NCI-H2107 (cell line): ENCODE measurements at places on chromosomes 12 and 14.

- DNase-seq: no peak
Measured at GRCh38 chr12:52295663-52296062, 4.3 kb upstream of the KRT81 start.

- DNase-seq: no peak
Measured at GRCh38 chr12:123595729-123596128, 6.2 kb upstream of the DDX55 start.

- no peak for DNase-seq
Measured at GRCh38 chr14:25832585-25832984, 765.2 kb downstream of the NOVA1 start.

DNA sequence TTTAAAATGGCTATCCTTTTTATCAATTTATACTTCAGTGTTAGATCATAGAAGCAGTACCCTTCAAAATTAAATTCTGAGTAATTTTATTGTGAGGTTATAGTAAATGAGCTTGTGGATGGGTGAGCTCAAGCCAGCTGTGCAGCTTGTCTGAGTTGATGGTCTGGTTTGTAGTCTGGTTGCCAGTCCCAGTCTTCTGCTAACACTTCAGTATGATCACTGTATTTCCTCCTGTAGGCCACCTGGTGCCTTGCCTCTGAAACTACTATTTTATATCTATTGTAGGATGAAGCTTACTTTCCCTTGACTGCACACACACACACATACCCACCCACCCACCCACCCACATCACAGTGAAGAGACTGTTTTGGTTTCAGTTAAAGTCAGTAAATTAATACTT, 496.4 kb downstream of the PCNX1 start:
- no peak for DNase-seq

- DNase-seq: no peak
Measured at GRCh38 chr14:90807060-90807459, 9.2 kb downstream of the TTC7B start.

- DNase-seq: no peak
Measured at GRCh38 chr12:92747151-92747550, 44.4 kb downstream of the PLEKHG7 start.

DNA sequence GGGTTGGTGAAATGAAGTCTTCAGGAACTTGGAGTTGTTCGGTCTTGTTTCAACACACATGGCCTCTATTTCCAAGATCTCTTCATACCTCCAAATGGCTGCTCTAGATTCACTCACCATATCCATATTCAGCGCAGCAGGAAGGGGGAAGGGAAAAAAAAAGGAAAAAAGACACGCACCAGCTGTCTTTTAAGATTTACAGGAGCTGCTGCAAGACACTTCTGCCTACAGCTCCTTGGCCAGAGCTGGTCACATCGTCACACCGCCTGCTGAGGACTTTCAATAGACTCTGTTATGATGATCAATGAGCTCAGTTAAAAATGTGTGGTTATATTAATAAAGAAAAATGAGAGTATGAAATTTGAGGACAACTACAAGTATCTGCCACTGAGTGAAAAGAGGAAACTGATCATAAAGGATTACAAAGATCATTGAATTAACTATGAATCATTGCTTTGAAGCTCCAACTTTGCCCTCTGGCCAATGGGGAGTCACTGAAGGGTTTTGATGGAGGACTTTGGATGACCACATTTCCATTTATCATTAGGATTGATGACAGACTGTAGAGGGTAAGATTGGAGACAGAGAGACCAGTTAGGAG, 182.1 kb upstream of the HMGA2 start:
- DNase-seq: no peak

- DNase-seq: no peak
Measured at GRCh38 chr12:124311292-124312109, 16.6 kb downstream of the RFLNA start.

DNA sequence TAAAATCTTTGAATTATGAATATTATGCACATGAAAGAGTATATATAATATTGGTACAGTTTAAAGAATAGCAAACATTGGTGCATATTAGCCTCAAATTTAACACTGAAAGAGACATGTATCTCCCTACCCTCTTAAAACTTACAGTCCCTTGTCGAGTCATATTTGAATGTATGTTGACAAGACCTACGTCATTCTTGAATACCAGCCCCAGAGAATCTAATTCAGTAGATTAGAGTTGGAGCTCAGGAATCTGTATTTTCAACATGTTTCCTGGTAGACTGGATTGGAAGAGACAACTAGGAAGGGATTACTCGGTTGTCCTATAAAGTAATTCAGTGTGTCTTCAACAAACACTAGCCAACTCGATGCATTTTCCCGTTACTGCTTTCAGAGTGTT, 104.8 kb downstream of the PDE3A start:
- DNase-seq: no peak

DNA sequence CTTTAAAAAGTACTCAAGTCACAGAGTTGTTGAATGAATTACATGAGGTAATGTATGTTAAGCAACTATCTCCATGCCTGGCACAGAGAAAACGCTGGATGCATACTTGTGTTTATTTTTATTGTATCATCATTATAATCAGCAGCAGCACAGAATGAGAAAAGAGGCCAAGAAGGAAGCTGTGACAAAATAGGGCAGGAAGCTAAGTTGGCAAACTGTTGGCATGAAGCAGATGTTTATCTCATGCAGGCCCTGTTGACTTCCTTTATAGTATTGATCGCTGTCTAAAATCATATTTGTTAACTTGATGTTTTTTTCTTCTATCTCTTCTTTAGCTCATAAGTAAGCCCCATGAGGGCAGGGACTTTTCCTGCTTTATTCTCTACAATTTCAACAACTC, 466.6 kb downstream of the TRHDE start:
- no peak for DNase-seq

- no peak for DNase-seq
Measured at GRCh38 chr12:92111256-92111655, 34.4 kb downstream of the BTG1 start.

DNA sequence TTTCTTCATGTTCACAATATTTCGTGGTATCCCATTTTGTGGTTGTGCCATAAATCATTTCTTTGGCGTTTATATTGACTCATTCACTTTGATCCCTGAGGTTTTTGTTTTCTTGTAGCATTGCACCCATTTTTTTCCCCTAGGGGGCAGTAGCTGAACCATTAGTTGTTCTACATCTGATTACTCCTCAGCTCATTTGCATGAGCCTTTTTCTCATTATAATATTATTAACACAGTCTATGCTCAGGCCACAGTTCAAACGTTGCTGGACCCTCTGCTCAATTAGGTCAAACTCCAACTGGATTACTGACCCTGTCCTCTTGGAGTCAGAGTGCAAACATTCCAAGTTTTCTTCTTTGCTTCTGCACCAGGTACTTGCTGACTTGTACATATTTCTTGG, 475.4 kb upstream of the SEL1L start:
- DNase-seq: no peak

GRCh38 chr12:98743362-98743953, 98.4 kb downstream of the APAF1 start:
- no peak for DNase-seq

GRCh38 chr12:7719946-7720730, 8.9 kb downstream of the DPPA3 start:
- DNase-seq: no peak

DNA sequence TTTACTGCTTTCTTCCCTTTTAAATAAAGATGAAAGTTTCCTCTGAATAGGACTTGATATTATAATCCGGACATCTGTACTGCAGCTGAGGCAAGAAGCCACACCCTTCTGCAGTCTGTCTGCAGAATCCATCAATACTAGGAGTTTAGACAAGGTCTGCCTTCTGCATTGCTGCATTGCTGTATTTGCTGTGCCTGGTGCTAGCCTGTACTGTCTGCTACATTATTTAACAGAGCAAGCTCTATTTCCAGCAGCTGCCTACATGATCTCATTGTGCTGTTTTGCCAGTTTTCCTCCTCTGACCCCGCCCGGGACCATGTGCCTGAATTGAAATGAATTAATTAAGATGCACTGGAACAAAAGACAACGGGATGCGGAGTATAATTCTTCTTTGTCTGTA, 1.7 kb downstream of the TUBA1A start:
- DNase-seq: no peak

- no peak for DNase-seq
Measured at GRCh38 chr14:103000291-103000921, 56.9 kb downstream of the CDC42BPB start.

DNA sequence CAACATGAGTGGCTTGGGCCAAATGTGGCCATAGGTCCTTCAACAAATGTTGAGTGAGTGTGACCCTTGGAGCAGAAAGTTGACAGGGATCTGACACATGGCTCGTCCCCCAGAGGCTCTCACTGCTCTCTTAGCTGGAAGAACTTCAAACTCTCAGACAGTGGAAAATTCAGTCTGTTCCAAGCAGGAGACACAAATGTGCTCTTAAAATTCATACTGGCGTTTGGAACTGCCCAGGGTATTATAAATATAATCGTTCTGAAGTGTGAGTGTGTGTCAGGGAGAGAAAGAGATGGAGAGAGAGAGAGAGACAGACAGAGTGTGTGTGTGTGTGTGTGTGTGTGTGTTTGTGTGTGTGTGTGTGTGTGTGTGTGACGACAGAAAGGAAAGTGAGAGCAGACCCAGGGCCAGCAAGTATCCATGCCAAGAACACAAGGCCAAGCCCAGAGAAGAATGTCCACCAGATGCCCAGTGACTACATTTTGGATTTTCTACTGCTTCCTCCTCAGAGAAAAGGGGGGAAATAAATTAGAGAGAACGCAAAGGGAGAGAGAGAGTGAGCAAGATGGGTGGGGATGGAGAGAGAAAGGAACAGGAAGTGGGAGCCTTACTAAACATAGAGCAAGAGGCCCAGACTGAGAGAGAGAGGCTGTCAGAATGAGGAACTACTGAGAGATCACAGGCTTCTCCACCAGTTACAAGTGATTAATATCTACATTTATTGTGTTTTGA, 193.6 kb upstream of the NUDT4 start:
- no peak for DNase-seq

DNA sequence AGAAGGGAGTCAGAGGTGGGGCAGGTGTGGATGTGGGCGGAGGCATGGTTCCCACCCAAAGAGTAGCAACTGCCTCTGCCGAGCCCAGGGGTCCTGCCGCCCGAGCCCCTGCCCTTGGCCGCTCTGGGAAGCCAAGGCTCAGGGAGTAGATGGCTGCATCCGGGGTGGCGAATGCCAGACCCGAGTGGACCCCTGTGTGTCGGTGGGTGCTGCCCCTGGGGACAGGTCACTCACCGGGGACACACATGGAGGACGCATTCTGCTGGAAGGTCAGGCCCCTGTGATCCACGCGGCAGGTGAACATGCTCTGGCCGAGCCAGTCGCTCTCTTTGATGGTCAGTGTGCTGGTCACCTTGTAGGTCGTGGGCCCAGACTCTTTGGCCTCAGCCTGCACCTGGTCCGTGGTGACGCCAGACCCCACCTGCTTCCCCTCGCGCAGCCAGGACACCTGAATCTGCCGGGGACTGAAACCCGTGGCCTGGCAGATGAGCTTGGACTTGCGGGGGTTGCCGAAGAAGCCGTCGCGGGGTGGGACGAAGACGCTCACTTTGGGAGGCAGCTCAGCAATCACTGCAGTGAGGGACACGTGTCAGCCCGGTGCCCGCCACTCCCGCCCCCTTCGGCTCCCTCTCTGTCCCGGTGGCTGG, 329.0 kb downstream of the TMEM121 start:
- DNase-seq: no peak

- no peak for DNase-seq
Measured at GRCh38 chr14:52238682-52239081, 28.8 kb upstream of the PTGDR start.

- no peak for DNase-seq
Measured at GRCh38 chr12:21828779-21829178, 54.3 kb upstream of the KCNJ8 start.

GRCh38 chr14:95402176-95402575, 82.5 kb upstream of the CLMN start:
- no peak for DNase-seq

- DNase-seq: no peak
Measured at GRCh38 chr14:58598804-58599525, 38.8 kb upstream of the DACT1 start.

- DNase-seq: no peak
Measured at GRCh38 chr12:26123482-26123980, 1.3 kb downstream of the BHLHE41 start.

DNA sequence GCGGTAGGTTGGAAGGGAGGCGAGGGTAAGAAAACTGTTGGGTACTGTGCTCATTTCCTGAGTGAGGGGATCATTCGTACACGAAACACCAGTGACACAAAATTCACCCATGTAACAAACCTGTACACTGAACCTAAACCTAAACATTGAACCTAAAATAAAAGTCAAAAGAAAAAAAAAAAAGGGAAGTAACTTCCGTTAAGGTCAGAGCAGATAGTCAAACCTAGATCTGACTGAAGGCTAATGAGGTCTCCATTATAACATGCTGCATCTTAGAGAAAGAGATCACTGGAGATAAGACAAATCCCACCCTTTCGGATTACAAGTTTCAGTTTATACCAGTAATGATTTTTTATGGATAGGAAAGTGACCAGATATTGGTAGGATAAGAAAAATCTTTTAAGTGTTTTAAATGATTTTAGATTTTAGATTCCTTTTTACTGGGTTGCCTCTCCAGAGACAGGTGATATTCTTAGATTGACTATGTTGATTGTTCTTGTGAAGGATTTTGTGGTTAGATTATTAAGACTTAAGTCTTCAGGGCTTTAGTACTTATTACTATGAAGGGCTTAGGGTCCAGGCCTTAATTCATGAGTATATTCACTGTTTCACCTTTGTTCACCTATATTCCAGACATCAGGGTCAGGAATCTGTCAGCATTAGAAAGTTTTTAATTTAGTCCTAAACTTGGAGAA, 11.2 kb upstream of the NCKAP1L start:
- DNase-seq: no peak

GRCh38 chr12:58368001-58368400, 426.6 kb downstream of the ATP23 start:
- no peak for DNase-seq

DNA sequence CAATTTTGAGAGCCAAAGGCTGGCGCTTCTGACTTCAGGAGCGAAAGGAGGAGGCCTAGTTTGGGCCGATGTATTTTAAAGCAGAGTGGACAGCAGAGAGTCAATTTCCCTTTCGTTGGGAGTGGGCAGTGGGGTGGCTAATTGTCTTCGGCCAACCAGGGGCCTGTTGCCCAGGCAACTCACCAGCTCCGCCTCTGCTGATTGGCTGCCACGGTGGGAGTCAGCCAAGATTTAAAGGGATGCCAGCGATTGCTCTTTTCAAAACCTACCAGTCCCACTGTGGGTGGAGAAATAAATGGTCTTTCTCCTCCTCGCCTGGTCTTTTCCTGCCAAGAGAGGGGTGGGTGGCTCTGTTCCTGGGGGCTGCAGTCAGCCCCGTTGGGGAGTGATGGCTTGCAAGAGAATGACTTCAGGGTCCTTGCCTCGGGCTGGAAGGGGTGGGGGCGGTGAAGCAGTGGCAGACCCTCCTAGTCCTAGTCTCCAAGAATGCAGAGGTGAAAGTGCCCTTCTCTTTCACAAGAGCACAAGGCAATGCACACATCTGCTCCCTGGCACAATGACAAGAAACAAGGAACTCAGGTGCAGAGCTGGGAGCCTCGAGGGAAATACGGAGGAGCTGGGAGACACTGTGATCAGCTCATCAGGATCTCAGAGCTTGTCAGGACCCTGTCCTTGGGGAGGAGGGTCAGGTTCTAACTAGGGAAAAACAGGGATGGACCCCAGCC, 37.7 kb downstream of the RASAL1 start:
- DNase-seq: no peak
